Smooth muscle cell of bladder (primary cell): ENCODE measurements at places on chromosomes 6 and 20. TPM values are rescaled to one million over a fixed set of nuclear protein-coding genes. Genes with fewer than 3 reads are reported as not detected.

The ACTL10 gene
- total RNA-seq, result 1.3 and 1.9 TPM in 2 replicates

The SNAP91 gene
- total RNA-seq, result under 0.01 and 0.09 TPM in 2 replicates

The GJA10 gene
- total RNA-seq, result not detected in 2 replicates

The TMEM151B gene
- total RNA-seq, result not detected in 2 replicates

The ADGRG6 gene
- total RNA-seq, result 6.4 and 8.1 TPM in 2 replicates

The SIRPA gene
- 16.6 and 24.9 TPM in 2 replicates for total RNA-seq

The KIF13A gene
- 48.8 and 72.6 TPM in 2 replicates for total RNA-seq

The RNF217 gene
- total RNA-seq, result 10.4 and 16.8 TPM in 2 replicates

The SIRPB2 gene
- total RNA-seq, result not detected in 2 replicates

The PKIB gene
- total RNA-seq, result 1.1 and 26.0 TPM in 2 replicates

The CPXM1 gene
- 0.71 and 1.2 TPM in 2 replicates for total RNA-seq

The SLPI gene
- total RNA-seq, result 2.3 and 2.6 TPM in 2 replicates

The PNLDC1 gene
- 0.74 TPM in 1 of 2 replicates, not detected in the other for total RNA-seq

The NPEPL1 gene
- 25.2 and 26.6 TPM in 2 replicates for total RNA-seq

The FAXC gene
- 0.28 and 0.55 TPM in 2 replicates for total RNA-seq

The STX11 gene
- total RNA-seq, result 0.28 and 0.55 TPM in 2 replicates

The MCCD1 gene
- not detected in 2 replicates for total RNA-seq
